ENCODE measurements at places on chromosomes 11 and 22.

GRCh38 chr11:30936491-30936890, 350.3 kb upstream of the MPPED2 start:
- H3K4me3 ChIP-seq = no peak overlapping the region
- no peak for DNase-seq
- no peaks in the 10 kb centered on the region for H3K27me3 ChIP-seq
- H3K4me1 ChIP-seq = no peaks in the 10 kb centered on the region
- H3K27ac ChIP-seq = no peak overlapping the region

- no peak overlapping the region for H3K27ac ChIP-seq
- H3K4me1 ChIP-seq = peaks cover 13% of the 10 kb centered on the region
- no peaks in the 10 kb centered on the region for H3K36me3 ChIP-seq
- no peak overlapping the region for H3K4me3 ChIP-seq
- DNase-seq = no peak
Measured at GRCh38 chr11:122268601-122269130, 152.7 kb upstream of the BLID start.

- no peak for DNase-seq
- H3K4me3 ChIP-seq = no peak overlapping the region
- no peaks in the 10 kb centered on the region for H3K36me3 ChIP-seq
- H3K27me3 ChIP-seq = no peaks in the 10 kb centered on the region
- H3K27ac ChIP-seq = no peak overlapping the region
Measured at GRCh38 chr11:126925321-126926093, 75.1 kb downstream of the KIRREL3 start.

DNA sequence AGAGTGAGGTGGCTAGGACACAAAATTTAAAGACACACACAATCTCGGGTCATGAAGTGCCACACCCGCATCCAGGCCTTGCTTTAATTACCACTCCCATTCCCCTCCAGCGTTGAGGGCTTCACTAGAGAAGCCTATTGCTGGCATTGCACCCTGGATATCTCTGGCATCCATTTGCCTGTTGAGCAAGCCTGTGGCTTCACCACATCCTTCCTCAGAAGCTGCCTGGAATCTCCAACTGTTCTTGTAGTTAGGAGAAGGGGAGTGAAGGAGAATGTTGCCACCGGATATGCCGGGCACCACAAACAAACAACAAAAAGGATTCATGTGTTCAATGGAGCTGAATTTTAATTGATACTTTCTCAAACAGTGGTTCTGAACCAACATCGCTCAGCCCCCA, 34.4 kb upstream of the RCN1 start:
- H3K4me1 ChIP-seq = no peaks in the 10 kb centered on the region
- no peak for DNase-seq
- H3K36me3 ChIP-seq = no peaks in the 10 kb centered on the region
- H3K27me3 ChIP-seq = no peaks in the 10 kb centered on the region

DNA sequence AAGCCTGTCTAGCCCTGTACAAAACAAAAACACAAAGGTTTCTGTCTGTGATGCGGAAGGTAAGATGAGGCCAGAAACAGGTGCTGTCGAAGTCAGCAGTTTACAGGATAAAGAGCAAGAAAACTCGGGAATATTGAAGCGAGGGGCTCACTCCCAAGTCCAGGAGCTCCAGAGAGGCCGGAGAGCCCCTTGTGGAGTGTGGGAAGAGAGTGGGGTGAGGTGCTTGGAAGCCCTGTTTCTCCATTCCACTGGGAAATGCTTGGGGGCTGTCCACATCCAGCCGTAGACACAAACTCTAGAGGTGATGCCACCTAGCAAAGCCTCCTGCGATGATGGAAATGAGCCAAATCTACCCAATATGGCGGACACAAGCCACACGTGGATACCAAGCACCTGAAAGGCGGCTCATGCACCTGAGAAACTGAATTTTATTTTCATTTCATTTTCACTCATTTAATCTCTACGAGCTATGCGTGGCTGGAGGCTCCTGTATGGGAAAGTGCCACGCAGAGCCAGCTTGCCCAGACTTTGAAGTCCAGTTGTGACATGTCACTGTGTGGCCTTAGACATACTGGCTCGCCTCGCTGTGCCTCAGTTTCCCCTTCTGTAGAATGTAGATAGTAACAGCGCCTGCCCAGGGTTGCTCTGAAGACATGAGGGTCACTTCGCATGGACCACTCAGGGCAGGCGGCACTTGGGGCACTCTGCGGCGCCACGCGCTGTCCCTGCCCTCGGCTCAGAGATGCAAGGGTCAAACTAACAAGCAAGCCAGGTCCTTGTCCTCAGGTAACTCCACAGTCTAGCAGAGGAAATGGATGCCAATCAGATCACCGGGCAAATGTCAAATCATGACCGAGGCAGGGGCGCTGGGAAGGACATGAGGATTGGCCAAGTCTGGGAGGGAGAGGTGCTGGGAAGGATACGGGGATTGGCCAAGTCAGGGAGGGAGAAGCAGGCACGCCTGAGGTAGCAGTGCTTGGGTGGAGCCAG, 684.7 kb downstream of the TBC1D22A start:
- no peaks in the 10 kb centered on the region for H3K4me1 ChIP-seq
- H3K36me3 ChIP-seq = no peaks in the 10 kb centered on the region

DNA sequence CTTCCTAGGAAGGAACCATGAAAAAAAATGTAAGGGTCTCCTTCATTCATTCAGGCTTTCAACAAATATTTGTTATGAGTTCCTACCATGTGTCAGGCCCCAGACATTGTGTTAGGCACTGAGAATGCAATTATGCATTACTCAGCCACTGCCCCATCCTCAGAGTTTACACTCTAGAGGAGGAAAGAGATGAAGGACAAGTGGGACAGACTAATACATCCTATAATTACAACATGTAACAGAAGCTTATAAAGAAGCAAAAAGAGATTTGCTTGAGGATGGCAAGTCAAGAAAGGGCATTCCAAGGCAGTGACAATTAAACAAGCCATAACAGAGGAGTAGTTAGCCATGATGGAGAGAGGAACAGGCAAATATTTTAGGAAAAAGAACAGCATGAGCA, 78.6 kb downstream of the FAM168A start:
- no peak overlapping the region for H3K27ac ChIP-seq
- no peaks in the 10 kb centered on the region for H3K27me3 ChIP-seq
- DNase-seq = no peak
- H3K4me1 ChIP-seq = no peaks in the 10 kb centered on the region

DNA sequence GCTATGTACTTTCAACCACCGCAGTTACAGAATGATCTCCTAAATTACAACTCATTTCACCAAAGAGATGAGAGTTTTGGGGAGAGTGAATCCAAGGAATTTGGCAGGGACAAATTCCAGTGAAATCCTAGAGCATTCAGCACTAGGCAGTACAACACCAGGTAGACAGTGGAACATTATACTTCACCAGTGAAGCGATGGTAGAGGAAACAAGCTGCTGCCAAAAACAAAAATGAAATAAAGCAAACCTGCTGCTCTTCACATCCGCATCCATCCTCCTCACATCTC, 16.9 kb downstream of the SMCO4 start:
- DNase-seq = no peak
- peaks cover 30% of the 10 kb centered on the region for H3K4me1 ChIP-seq
- no peak overlapping the region for H3K4me3 ChIP-seq
- H3K27me3 ChIP-seq = no peaks in the 10 kb centered on the region
- H3K36me3 ChIP-seq = no peaks in the 10 kb centered on the region

GRCh38 chr22:28094771-28095170, 175.7 kb upstream of the PITPNB start:
- no peaks in the 10 kb centered on the region for H3K36me3 ChIP-seq
- no peak overlapping the region for H3K27ac ChIP-seq
- H3K4me3 ChIP-seq = no peak overlapping the region
- no peak for DNase-seq
- H3K4me1 ChIP-seq = no peaks in the 10 kb centered on the region

DNA sequence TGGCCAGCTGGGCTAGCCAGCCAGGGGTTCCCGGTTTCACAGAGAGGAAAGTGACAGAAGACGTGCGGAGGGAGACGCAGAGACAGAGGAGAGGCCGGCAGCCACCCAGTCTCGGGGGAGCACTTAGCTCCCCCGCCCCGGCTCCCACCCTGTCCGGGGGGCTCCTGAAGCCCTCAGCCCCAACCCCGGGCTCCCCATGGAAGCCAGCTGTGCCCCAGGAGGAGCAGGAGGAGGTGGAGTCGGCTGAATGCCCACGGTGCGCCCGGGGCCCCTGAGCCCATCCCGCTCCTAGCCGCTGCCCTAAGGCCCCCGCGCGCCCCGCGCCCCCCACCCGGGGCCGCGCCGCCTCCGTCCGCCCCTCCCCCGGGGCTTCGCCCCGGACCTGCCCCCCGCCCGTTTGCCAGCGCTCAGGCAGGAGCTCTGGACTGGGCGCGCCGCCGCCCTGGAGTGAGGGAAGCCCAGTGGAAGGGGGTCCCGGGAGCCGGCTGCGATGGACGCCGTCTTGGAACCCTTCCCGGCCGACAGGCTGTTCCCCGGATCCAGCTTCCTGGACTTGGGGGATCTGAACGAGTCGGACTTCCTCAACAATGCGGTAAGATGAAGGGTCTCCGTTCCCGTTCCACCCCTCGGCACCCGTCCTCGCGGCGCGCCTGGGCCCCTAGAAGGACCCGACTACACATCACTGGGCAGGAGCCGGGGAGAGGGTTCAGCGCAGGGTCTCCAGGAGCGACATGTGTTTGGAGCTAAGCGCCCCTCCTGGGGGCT, at the start of gene CREB3L1:
TSS of gene CREB3L1 (plus strand) at position 41 of the 765 bp plus-strand sequence. CDS start at position 491, 450 bp downstream.
- H3K27ac ChIP-seq = peak within 1 kb of the TSS; percentile 46
- peak within 1 kb of the TSS; percentile 34 for H3K4me3 ChIP-seq
- peaks cover 31% of the 10 kb centered on the region for H3K27me3 ChIP-seq
- no peak for DNase-seq

GRCh38 chr11:1003159-1003558, 33.4 kb downstream of the MUC6 start:
- no peaks in the 10 kb centered on the region for H3K27me3 ChIP-seq
- peaks cover 100% of the 10 kb centered on the region for H3K36me3 ChIP-seq
- no peak overlapping the region for H3K27ac ChIP-seq

DNA sequence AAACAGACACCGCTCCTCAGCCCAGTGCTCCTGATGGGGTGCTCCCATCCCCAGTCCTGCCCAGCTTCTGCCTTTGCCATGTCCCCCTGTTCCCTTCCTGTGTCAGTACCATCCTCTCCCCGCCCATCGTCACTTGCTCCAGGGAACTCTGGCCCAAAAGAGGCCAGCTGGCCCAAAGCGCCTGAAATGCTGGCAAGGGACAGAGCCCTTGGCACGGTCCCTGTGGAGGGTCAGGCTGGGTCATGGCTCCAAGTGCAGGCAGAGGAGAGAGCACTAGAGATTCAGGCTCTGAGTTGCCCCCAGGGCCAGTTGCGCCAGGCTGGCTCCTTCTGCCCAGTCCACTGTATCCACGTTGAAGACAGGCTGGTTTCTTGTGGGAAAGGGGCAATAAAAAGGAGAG, 8.4 kb upstream of the HDHD5 start:
- peaks cover 3% of the 10 kb centered on the region for H3K4me1 ChIP-seq
- no peaks in the 10 kb centered on the region for H3K36me3 ChIP-seq
- DNase-seq = no peak
- no peak overlapping the region for H3K27ac ChIP-seq

GRCh38 chr11:118640332-118641154, 33.1 kb downstream of the PHLDB1 start:
- H3K4me3 ChIP-seq = no peak overlapping the region
- peaks cover 32% of the 10 kb centered on the region for H3K36me3 ChIP-seq
- H3K27ac ChIP-seq = no peak overlapping the region
- no peak for DNase-seq

GRCh38 chr11:102111011-102111786, 952 bp downstream of the YAP1 start:
- H3K4me3 ChIP-seq = peak overlapping the region; percentile 66
- no peaks in the 10 kb centered on the region for H3K36me3 ChIP-seq
- H3K27me3 ChIP-seq = peaks cover 70% of the 10 kb centered on the region

Measured in spleen (tissue), 13 donors.